MG63 (cell line): ENCODE measurements at places on chromosomes 2 and 18. TPM values are rescaled to one million over a fixed set of nuclear protein-coding genes. Genes with fewer than 3 reads are reported as not detected.

The CCDC148 gene
- total RNA-seq, result not detected in 2 replicates

The C2orf72 gene
- total RNA-seq, result 0.49 TPM in 1 of 2 replicates, not detected in the other

GRCh38 chr2:59029058-59029457 lies 787.9 kb upstream of the FANCL start:
- no peak for DNase-seq

The SLC5A7 gene
- total RNA-seq, result not detected in 2 replicates

The TRAF3IP1 gene
- 3.3 and 3.8 TPM in 2 replicates for total RNA-seq

DNA sequence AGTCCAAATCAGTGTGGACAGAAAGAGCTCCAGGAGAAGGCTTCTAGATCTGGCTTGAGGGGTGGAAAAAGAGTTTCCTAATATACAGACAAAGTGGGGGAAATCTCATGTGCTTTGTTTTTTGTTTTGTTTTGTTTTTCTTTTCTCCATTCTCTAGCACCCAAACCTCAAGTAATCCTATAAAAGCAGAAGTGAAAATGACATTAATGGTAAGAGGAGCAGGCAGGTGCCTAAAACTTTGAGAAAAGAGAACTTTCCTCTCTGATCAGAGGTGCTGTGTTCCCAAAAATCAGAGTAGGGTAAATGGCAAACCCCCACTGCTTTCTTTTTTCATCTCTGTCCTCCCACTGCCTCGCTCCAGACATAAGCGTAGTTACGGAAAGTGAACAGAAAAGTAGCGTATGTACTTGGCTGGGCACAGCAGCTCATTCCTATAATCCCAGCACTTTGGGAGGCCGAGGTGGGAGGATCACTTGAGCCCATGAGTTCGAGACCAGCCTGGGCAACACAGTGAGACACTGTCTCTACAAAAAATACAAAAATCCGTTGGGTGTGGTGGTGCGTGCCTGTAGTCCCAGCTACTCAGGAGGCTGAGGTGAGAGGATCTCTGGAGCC lies 77.8 kb downstream of the FAM161A start:
- no peak for DNase-seq

The SERPINB13 gene
- not detected in 2 replicates for total RNA-seq

DNA sequence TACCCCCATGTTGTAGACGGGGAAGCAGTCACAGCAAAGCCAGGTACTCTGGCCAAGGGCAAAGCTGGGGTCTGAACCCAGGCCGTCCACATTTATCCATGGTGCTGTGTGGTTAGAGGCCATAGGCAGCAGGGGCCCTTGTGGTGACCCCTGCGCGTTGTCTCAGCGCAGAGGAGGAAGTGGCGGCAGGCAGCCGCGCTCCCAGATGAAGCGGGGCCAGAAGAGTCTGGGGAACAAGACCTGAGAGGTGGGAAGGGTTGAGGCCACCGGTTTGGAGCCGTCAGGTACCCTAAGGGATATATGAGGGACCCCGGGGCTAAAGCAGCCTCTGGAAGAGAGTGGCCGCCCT lies 770 bp downstream of the ZNF396 start:
- DNase-seq, result no peak

- DNase-seq, result no peak
Observed at GRCh38 chr18:59660786-59661743, 36.2 kb downstream of the CCBE1 start.
